ENCODE measurements at places on chromosomes 2 and 18. TPM values are rescaled to one million over a fixed set of nuclear protein-coding genes. Genes with fewer than 3 reads are reported as not detected.

The ARHGAP28 gene
- total RNA-seq: 3.1 TPM

The RESP18 gene
- total RNA-seq: not detected

The CHST9 gene
- not detected for total RNA-seq

The SULT1C4 gene
- total RNA-seq: not detected

The CD8B2 gene
- total RNA-seq: 0.11 TPM

The KIAA2012 gene
- under 0.01 TPM for total RNA-seq

The ARHGEF33 gene
- total RNA-seq: 1.5 TPM

The FOXI3 gene
- not detected for total RNA-seq

The POMC gene
- 4.2 TPM for total RNA-seq

The HOXD11 gene
- total RNA-seq: not detected

The CYS1 gene
- total RNA-seq: not detected

The PKDCC gene
- total RNA-seq: 1.1 TPM
